ENCODE measurements at places on chromosomes 2 and 18. TPM values are rescaled to one million over a fixed set of nuclear protein-coding genes. Genes with fewer than 3 reads are reported as not detected.

Gene INHA
- total RNA-seq: 0.13 TPM

Gene RTP5
- not detected for total RNA-seq

Gene MROH2A
- total RNA-seq: not detected

Gene TACR1
- not detected for total RNA-seq

Gene RASGRP3
- total RNA-seq: 0.79 TPM

Gene ERBB4
- under 0.01 TPM for total RNA-seq

Gene DNAJC5G
- total RNA-seq: not detected

Gene SIX3
- not detected for total RNA-seq

Gene ZNF638
- total RNA-seq: 112 TPM

Gene PFN4
- total RNA-seq: under 0.01 TPM

Gene LYG1
- 0.77 TPM for total RNA-seq

Gene UGT1A10
- not detected for total RNA-seq

Gene SERPINB12
- 1.4 TPM for total RNA-seq

Gene PLGLB2
- not detected for total RNA-seq
